ENCODE measurements at places on chromosomes 5 and 9.

- no peaks in the 10 kb centered on the region for H3K36me3 ChIP-seq
- no peak overlapping the region for H3K27ac ChIP-seq
- no peak overlapping the region for H3K4me3 ChIP-seq
- H3K4me1 ChIP-seq: no peaks in the 10 kb centered on the region
- no peaks in the 10 kb centered on the region for H3K27me3 ChIP-seq
- peak; percentile 53 for DNase-seq
These were observed 18.7 kb downstream of the XRCC4 start for GRCh38 chr5:83095957-83096539.

DNA sequence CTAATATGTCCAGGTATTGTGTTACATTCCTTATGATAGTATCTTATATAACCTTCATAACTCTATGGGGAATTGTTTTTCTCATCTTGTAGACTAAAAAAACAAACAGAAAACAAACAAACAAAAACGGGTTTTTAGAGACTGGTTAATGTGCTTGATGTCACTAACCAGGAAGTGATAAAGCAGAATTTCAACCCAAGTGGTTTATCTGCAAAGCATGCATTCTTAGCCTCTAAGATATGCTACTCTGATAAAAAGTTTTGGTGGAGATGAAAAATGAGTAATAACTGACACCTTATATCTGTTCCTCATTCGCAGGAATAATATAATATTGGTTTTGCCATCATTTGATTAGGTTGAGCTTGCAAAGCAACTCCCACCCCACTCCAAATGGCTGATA is 53.4 kb downstream of the PUM3 start:
- peaks cover 3% of the 10 kb centered on the region for H3K4me1 ChIP-seq
- no peak overlapping the region for H3K4me3 ChIP-seq
- no peak overlapping the region for H3K27ac ChIP-seq
- no peak for DNase-seq
- H3K27me3 ChIP-seq: no peaks in the 10 kb centered on the region

- H3K36me3 ChIP-seq: no peaks in the 10 kb centered on the region
- DNase-seq: no peak
- no peaks in the 10 kb centered on the region for H3K4me1 ChIP-seq
- H3K27me3 ChIP-seq: no peaks in the 10 kb centered on the region
These were observed 1083.4 kb upstream of the CDH18 start for GRCh38 chr5:21071421-21071820.

GRCh38 chr9:124110307-124110915 is 98.8 kb downstream of the LHX2 start:
- H3K4me1 ChIP-seq: no peaks in the 10 kb centered on the region
- no peak overlapping the region for H3K4me3 ChIP-seq
- peak; percentile 77 for DNase-seq
- no peak overlapping the region for H3K27ac ChIP-seq

DNA sequence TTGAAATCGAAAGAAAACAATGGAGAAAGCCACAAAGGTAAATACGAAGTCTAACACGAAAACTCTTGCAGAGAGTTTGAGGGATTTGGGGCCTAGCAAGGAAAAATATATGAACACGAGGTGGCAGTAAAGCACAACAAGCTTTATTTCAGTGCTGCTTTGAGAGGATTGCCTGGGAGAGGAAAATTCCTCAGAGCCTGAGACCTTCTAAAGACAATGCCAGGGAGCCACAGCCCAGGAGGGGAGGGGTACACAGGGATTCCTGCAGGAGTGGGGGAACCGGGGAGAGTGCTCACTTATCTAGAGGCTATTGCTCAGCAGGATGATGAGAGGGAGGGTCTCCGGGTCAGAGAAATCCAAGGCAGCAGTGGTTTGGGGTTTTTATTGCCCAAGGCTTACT is 134.9 kb upstream of the ADCY2 start:
- peak overlapping the region; percentile 72 for H3K27ac ChIP-seq
- DNase-seq: peak; percentile 99
- H3K27me3 ChIP-seq: no peaks in the 10 kb centered on the region
- H3K4me1 ChIP-seq: no peaks in the 10 kb centered on the region
- no peaks in the 10 kb centered on the region for H3K36me3 ChIP-seq
- no peak overlapping the region for H3K4me3 ChIP-seq

DNA sequence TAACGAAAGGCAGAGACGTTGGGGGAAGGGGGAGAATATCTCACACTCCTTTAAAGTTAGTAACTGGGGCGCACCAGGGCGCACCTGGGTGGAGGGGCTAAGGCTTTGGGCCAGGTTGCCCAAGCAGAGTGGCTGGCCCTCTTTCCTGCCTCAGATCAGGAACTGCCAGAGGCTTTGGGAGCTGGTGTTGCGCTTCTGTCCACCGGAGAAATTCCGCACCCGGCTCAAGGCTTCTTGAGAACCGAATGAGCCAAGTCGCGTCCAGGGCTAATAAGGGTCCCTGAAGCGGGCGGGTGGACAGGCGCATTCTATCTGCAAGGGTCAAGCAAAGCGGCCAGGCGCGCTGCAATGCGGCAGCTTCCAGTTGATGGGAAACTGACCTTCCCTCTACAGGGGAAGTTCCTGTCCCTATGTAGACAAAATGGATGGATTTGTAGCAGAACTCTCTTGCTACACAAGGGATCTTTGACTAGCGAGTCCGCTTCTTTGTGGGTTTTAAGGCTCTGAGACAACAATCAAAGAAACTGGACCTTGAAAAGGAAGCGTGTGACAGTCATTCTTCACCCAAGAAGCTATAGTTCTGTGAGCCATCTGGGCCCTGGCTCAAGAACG is 5.5 kb downstream of the PAX5 start:
- no peaks in the 10 kb centered on the region for H3K36me3 ChIP-seq
- DNase-seq: peak; percentile 11
- H3K4me1 ChIP-seq: peaks cover 2% of the 10 kb centered on the region
- H3K27me3 ChIP-seq: peaks cover 91% of the 10 kb centered on the region
- no peak overlapping the region for H3K4me3 ChIP-seq
- H3K27ac ChIP-seq: no peak overlapping the region

DNA sequence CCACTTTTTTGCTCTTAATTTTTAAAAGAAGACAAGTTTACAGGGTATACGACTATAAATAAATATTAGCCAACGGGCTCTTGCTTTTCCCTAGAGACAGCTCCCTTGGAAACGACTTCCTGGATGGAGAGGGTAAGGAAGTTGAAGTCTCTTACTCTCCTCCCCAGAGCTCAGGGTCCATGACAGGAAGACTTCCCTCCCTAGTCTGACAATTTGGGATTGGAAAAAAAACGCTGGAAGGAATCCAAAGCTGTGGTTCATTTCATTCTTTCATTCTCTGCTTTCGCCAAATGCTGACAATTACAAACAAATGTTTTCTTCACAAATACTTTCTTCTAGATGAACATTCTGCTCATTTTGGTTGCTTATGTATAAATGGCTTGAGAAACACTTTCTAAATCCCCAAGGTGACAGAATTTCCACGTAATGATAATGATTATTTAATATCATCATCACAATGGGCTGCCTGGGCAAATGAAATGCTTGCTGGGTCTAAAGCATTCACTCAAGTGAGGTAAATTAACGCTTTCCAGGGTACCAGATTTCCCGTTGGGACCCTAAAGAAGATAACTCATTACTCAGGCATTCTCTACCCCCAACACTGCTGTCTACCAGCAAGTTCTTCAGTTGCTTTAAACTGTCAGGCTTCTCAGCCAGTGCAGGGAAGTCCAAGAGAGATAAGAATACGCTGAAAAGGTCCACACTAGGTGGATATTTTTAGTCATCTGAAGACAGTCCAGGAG is 139.8 kb upstream of the SLC30A5 start:
- no peak overlapping the region for H3K4me3 ChIP-seq
- H3K4me1 ChIP-seq: peaks cover 4% of the 10 kb centered on the region
- no peaks in the 10 kb centered on the region for H3K36me3 ChIP-seq
- H3K27ac ChIP-seq: no peak overlapping the region
- H3K27me3 ChIP-seq: no peaks in the 10 kb centered on the region

- no peaks in the 10 kb centered on the region for H3K36me3 ChIP-seq
- no peak for DNase-seq
- H3K4me1 ChIP-seq: no peaks in the 10 kb centered on the region
- no peak overlapping the region for H3K27ac ChIP-seq
- no peak overlapping the region for H3K4me3 ChIP-seq
- H3K27me3 ChIP-seq: no peaks in the 10 kb centered on the region
These were observed 521.0 kb upstream of the CHD1 start for GRCh38 chr5:99449786-99450185.

Data from mesendoderm (in vitro differentiated cells).